ENCODE measurements at places on chromosomes 7 and 10.

- peak; percentile 11 for DNase-seq
These were observed 754 bp downstream of the SEMA3D start for GRCh38 chr7:85186083-85186520.

- no peak for DNase-seq
These were observed 185.4 kb upstream of the SHH start for GRCh38 chr7:155997431-155998327.

DNA sequence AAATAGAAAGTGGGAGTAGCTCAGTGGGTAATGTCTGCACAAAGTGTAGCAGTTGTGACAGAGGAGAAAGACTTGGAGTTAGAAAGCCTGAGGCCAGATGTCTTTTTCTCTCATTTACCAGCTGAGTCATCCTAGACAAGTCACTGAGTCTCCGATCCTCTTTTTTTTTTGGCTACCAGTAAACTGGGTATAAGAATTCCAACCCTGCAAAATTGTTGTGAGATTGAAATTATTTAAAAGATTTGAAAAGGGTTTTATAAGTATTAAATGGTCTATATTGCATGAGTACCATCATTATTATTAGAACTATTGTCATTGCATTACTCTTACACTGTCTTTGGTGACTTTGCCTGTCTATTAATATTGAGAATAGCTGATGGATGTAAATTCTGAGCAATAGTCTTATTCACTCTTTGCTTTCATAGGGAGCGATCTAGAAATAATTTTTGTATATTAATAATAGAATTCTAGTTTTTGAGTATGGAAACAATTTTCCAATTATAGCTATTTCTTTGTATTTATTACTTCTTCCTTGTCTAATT, 74.0 kb downstream of the ARID5B start:
- DNase-seq: no peak

DNA sequence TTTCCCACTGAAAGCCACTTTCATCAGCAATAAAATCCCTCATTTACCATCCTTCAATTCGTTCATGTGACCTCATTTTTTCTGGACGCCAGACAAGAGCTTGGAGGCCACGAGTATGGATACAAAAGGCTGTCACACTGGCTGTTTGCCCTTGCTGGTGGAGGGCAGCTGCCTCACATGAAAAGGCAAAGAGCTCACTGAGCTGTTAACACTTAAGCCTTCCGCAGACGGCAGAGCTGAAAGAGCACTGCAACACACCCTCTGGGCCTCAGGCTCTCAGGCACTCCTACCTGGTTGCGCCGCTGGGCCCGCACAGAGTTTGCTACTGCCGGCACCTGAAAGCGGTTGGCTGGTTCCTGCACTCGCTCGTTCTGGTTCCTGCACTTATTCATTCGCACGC, 193.5 kb downstream of the CFTR start:
- peak; percentile 25 for DNase-seq

DNA sequence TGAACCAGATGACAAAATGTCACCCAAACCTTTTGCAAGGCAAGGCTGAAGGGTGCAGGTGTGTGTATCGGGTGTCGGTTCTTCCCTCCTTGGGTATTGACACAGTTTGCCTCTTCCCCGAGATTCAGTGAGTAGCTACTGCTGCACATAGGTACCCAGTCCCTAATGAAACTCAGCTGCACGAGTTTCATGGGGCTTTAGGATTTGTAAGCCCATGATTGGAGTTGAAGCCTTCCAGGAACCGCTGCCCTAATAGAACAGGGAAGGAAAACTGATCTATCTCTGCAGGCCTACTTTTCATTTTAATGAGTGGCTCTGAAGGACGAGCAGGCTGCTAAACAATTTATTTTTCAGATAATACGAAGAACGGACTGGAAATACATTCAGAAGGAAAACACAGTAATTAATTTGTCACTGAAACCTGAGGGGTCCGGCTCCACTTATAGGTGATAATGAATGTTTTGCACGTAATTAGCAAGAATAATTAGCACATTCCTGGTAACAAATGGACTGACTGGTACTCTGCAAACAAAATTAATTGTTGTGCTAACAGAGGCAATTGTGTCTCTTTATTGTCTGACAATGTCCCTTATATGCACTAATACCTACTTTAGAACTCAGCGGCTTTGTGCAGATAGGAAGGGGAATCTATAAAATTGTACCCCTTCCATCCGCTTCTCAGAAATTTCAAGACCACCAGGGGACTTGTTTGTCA, 49.6 kb upstream of the FZD8 start:
- no peak for DNase-seq

DNA sequence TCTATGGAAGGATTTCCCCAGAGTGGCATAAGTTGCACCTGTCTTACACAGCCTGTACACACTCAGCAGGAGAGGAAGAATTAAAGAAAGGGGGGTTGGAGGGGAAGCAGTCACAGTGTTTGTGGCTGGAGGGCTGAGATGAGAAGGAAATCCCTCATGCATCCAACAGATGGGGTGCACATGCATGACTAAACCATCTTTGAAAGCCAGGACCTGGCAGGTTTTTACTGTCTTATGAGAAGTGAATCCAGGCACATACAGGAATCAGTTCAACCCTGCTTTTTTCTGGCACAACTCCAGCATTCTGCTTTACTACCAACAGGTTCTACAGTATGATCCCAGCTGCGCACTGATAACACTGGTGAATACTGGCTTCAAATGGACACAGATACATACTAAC, 107.7 kb downstream of the CACNA2D1 start:
- DNase-seq: no peak

DNA sequence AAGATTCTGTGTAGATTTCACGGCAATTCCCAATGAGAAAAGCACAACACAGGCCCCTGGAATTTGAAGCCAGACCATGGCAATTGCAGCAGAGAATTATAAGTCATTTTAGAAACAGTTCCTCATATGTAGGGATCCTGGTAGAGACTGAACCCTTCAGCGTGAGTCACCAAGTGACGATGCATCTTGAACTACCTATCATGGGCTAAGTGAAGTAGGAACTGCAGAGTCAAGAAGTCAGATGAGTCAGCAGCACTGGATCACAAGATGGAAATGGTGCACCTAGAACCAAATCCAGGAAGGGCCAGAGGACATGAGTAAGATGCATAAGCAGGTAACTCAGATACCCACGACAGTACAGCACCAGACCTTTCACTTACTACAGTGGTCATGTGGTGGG, 140.0 kb upstream of the TPK1 start:
- DNase-seq: no peak
